ENCODE measurements at places on chromosomes 3 and 15.

DNA sequence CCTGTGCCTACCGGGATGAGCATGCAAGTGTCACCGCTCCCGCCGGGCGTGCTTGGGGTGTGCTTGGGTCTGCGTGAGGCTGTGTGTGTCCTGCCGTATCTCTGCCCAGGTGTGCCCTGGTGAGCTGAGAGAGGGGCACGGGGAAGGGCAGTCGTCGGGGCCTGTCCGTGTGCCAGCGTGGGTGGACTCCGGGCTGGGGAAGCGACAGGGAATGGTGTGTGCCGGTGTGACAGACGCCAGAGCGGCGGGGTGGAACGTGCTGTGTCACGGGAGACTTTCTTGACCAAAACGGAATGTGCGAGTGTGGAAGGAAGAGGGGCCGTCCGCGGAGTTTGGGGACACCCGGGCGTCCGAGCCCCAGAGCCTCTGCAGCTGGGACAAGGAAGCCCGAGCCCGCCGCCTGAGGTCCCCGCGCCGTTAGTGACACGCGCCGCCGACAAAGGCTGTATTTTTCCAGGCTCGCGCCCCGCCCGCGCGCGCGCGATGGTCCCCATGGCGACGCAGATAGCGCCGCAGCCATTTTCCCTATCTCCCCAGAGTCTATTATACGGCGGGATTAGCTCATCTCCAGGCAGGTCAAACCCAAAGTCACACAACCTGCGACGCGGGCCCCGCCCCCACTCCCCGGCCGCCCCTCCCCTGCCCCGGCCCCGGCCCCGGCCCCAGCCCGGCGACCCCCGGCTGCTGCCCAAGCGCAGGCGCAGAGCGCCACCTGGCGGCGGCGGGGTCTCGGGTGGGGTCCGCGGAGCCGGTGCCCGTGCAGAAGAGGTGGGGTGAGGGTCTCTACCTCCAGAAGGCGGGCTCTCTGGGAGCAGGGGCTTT, 4.5 kb upstream of the GATA2 start:
- peak; percentile 92 for DNase-seq

- no peak for DNase-seq
These were observed 80.0 kb upstream of the BNC1 start for GRCh38 chr15:83364501-83364900.

DNA sequence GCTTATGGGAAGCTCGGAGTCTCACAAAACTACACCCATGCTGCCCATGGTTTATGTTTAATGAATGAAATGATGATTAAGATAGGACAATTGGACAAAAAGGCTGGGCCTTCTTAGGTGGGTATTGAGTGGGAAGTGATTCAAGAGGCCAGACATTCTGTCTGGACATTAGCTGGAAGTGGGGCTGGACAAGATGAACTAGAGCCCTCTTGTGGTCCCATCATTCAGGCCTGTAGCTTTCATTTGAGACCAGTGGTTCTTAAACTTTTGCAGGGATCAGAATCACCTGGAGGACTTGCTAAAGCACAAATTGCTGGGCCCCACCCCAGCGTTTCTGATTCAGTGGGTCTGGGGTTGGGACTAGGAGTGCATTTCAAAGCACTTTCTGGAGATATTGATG, 290.4 kb upstream of the CTDSPL start:
- DNase-seq = no peak

GRCh38 chr3:139561959-139562676, 22.6 kb upstream of the RBP1 start:
- DNase-seq = no peak

DNA sequence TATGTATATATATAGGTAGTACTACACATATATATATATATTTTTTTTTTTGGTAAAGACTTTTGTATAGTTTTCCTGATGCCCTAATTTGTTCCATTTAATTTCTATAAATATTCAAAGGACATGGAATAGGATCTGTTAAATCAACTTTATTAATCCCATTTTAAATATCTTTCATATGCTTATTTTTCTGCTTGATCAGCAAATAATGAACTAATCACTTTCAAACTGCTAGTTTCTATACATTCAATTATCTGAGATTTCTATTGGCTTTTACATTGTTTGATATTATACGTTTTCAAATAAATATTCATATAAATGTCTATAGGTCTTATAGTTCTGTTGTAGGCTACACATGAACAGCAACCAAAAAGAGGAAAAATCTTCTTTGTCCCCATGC, 21.7 kb downstream of the ZXDC start:
- no peak for DNase-seq

- DNase-seq = no peak
These were observed 891 bp downstream of the ENTPD3 start for GRCh38 chr3:40387895-40388254.

DNA sequence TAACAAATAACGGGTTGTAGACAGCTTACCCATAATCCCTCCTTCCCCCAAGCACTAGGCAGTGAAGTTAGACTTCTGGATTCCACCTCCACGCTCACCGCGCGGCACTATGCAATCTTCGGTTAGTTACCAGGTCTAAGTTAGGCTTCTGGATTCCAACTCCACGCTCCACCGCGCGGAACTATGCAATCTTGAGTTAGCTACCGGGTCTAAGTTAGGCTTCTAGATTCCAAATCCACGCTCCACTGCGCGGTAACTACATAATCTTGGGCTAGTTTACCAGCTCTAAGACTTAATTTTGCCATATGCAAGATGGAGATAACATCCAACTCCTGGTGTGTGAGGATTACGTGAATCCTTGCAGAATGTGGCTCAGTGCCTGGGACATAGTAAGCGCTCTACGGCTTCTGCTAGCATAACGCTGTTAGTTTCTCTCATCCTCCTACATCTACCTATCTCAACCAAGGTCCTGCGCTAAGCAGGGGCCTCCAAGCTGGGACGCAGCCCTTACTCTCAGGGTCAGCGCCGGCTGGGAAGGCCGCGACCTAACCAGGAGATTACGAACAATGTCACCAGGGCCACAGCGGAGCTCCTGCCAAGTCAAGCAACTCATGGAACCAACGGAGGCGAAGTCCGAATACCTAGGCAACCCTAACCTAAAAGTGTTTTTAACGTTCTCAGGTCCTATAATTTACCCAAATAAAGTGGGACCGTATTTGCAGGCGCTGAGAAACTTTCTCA, 497 bp upstream of the RPLP1 start:
- DNase-seq = peak; percentile 88

GRCh38 chr15:69119683-69120395, 40.6 kb upstream of the GLCE start:
- DNase-seq = peak; percentile 56

All from OCI-M1 (cell line).